ENCODE measurements at places on chromosomes 12 and 14. TPM values are rescaled to one million over a fixed set of nuclear protein-coding genes. Genes with fewer than 3 reads are reported as not detected.

Gene MMP17
- total RNA-seq: 2.3 TPM

Gene MAP1LC3B2
- total RNA-seq: not detected

DNA sequence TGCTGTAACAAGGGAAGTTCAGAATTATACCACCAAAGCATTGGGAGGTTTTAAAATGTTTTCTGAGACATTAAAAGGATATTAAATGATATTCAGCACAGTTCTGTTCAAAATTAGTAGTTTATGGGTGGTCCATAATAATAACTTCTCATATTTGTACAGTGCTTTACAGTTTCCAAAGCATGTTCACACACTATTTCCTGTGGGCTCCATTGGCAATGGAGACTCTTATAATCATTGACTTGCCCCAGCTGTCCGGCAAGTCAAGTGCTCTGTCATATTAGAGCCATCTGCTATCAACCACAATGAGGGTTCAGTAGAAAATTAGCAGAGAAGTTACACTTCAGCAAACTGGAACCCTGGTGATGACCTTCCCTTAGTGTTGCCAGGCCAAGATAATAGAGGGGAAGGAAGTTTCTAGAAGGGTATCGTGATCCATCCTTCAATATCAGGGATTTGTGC is 526.6 kb upstream of the CCDC196 start:
- no peak for DNase-seq

DNA sequence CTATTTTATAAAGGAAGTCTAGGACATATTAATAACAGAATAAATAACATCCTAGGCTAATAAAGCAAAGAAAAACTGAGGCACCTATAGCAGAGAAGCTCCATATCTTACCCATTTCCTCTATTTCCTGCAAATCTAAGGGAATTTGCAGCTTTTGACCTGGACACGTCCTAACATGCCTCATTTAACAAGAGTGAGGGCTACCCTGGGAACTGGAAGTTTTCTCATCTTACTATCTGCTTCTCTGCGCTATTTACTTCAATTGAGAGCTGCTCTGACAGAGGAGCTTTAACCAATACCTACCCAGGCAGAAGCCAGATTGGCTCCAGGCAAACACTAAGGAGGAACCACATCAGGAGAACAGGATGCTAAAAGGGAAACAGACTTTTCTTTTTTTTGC is 5.7 kb downstream of the YBX3 start:
- no peak for DNase-seq

Gene LTB4R
- 11.5 TPM for total RNA-seq

Gene SLC25A47
- not detected for total RNA-seq

Gene NDRG2
- 247 TPM for total RNA-seq

GRCh38 chr12:79482323-79482722 is 208.4 kb downstream of the PAWR start:
- no peak for DNase-seq

- no peak for DNase-seq
Measured at GRCh38 chr12:44654646-44655639, 221.2 kb downstream of the NELL2 start.

DNA sequence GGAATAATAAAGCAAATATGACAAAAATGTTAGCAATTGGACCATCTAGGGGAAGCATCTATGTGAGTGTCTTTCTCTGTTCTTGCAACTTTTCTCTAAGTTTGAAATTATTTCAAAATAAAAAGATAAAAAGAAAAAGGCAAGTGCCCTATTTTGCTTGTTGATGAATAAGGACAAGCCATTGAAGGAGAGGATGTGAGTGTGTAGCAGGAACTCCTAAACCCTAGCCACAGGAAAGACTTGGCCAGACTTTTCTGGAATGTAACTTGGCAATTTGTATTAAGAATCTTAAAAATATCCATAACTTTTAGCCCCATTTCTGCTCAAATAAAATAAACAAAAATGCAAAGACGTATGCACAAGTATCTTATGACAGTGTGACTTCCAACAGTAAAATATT is 279.4 kb downstream of the CACNA1C start:
- no peak for DNase-seq

Gene ARHGEF25
- 28.8 TPM for total RNA-seq

Gene C12orf60
- total RNA-seq: 1.6 TPM

DNA sequence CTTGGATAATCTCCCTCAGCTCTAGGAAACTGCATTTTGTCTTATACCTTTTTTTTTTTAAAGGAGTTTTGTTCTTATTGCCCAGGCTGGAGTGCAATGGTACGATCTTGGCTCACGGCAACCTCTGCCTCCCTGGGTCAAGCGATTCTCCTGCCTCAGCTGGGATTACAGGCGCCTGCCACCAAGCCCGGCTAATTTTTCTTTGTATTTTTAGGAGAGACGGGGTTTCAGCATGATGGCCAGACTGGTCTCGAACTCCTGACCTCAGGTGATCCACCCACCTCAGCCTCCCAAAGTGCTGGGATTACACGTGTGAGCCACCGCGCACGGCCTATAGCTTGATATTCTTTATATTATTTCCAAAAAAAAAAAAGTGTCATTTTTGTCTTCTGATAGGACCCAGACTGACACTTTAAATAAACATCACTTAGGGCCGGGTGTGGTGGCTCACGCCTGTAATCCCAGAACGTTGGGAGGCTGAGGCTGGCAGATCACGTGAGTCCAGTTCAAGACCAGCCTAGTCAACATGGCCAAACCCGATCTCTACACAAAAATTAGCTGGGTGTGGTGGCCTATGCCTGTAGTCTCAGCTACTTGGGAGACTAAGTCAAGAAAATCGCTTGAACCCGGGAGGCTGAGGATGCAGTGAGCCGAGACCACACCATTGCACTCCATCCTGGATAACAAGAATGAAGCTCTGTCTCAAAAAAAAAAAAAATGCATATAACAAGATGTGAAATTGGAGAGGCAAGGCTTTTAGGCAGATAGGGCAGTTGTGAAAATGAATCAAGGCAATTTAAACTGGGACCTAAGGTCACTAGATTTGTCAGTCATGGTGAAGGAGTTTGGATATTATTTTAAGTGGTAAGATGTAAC is 18.4 kb downstream of the SLC2A3 start:
- DNase-seq: no peak

Gene ATF7IP
- 70.0 TPM for total RNA-seq

DNA sequence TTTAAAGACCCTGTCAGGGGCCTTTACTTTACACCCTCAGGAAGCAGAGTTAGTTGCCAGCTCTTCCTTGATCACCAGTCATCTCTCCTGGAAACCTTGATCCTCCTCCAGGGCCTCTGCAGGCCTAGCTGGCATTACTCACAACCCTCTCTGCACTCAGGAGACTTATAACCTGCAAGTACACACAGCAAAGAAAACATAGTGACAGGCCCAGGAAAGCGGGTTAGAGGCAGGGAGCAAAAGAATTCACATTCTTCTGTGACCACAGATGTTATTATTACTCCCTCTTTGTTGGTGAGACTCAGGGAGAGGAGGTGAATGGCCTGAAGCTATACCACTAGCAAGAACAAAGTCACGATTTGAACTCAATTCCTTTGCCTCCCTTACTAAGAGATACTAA is 87.4 kb downstream of the OR11H12 start:
- DNase-seq: no peak

- DNase-seq: no peak
Measured at GRCh38 chr12:93804392-93805179, 127.4 kb downstream of the CRADD start.

Gene AMHR2
- 1.3 TPM for total RNA-seq

Gene SLC10A1
- not detected for total RNA-seq

DNA sequence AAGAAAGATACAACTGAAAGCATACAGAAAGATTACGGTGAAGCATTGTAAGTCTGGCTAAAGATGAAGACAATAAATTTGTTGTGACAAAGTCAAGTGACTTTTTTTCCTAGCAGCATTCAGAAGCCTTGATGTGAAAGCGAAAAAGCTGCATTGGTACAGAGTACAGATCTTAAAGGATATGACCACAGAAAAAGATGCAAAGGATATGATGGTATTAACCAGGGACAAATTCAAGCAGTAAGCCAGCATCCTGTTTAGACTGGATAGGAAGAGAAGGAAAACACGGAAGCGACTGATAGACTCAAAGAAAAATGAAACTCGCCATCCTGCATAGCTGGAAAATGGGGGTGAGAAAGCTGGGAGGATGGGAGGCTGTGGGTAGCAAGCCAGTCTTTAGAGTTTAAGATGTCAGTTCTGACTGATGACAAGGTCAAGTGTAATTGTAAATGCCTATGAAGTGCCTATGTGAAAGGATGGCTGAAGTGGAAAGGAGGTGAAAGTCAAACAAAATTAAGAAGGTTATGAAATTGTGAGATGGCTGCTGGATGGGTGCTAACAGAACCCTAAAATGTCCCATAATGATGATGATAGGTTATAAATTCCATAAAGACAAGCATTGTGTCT is 92.4 kb downstream of the PHLDA1 start:
- no peak for DNase-seq

Gene FITM1
- 0.96 TPM for total RNA-seq

- no peak for DNase-seq
Measured at GRCh38 chr14:75442166-75442565, 14.3 kb downstream of the JDP2 start.

DNA sequence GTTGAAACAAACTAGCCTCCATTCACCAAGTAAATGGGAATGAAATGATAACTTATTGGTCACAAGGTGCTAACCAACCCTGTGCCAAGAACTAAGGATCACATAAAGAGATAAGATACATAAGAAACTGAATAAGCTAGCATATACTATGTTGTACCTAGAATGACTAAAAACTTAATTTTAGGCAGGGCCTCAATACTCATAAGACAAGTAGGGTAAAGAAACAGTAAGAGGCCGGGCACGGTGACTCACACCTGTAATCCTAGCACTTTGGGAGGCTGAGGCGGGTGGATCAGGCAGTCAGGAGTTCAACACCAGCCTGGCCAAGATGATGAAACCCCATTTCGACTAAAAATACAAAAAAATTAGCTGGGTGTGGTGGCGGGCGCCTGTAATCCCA is 17.7 kb downstream of the GDF11 start:
- no peak for DNase-seq

DNA sequence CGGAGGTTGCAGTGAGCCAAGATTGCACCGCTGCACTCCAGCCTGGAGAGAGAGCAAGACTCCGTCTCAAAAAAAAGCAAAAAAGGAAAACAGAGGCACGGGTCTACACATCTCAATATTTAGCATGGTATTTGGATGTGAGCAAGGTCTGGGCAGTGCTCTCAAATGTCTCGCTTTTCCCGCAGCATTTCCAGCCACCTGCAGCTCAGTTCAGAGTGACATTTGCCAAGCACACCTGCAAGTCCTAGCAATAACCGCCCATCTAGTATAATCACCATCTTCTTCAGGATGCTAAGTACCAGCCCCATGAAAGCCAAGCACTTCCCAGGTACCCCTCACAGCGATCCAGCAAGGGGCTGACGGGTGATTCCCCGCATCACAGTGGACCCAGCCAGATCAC is 69.1 kb downstream of the FOXN3 start:
- DNase-seq: no peak

GRCh38 chr12:34292736-34293625 is 270.7 kb downstream of the ALG10 start:
- DNase-seq: no peak

Gene GDF3
- total RNA-seq: not detected

Gene PITPNM2
- 10.2 TPM for total RNA-seq

Gene DENND5B
- total RNA-seq: 15.9 TPM

Gene GALNT6
- total RNA-seq: 4.2 TPM

GRCh38 chr14:60506985-60507829 is 1.7 kb upstream of the SIX6 start:
- no peak for DNase-seq

DNA sequence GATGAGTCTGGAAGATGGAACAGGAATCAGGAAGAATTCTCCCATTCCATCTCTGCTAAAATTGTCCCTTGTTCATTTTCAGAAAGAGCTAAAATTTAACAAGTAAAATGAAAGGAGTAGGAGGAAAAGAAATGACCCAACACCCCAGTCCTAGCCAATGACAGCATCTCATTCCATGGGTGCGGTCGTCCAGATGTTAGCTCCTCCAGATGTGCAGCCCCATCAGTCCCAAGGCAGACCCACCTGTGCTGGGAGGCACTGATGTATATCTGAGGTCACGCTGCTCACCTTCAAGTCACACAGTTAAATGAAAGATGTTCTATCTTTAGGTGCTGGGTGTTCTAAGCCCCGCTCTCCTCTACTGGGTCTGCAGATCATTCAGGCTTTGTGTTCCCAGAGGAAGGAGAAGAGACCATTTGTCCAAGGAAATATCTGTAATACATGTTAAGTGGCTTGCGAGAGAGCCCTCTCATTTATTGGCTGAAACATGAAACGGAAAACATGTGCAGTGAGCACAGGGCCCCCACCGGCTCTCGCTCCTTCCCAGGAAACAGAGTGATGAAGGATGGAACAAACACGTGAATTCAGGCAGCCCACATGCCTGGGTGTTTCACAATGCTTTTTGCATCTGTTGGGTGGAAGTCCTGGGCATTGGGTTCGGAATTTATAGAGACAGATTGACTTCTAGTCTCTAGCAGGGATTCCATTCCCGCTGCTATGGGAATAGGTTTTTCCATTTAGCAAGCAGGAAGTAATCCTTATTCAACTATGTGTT is 294.6 kb downstream of the NUAK1 start:
- no peak for DNase-seq

- DNase-seq: no peak
Measured at GRCh38 chr14:72810201-72810600, 83.7 kb downstream of the DPF3 start.

Gene TUNAR
- total RNA-seq: not detected

Gene MLH3
- 20.4 TPM for total RNA-seq

DNA sequence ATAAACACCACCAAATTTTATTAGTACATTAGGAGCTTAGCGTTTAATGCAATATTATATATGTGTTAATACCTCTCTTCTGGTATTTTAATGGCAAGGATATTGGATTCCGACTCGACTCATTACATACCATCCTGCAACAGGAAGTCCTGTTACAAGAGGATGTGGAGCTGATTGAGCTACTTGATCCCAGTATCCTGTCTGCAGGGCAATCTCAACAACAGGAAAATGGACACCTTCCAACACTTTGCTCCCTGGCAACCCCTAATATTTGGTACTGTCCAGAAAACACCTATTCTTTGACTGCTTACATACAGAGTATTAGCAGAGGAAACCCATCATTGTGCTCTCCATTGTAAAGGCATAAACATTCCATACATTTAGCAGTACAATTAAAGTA is 45.2 kb downstream of the VEZT start:
- no peak for DNase-seq

Gene RFX4
- not detected for total RNA-seq

- DNase-seq: no peak
Measured at GRCh38 chr12:96850676-96851075, 56.4 kb upstream of the NEDD1 start.

DNA sequence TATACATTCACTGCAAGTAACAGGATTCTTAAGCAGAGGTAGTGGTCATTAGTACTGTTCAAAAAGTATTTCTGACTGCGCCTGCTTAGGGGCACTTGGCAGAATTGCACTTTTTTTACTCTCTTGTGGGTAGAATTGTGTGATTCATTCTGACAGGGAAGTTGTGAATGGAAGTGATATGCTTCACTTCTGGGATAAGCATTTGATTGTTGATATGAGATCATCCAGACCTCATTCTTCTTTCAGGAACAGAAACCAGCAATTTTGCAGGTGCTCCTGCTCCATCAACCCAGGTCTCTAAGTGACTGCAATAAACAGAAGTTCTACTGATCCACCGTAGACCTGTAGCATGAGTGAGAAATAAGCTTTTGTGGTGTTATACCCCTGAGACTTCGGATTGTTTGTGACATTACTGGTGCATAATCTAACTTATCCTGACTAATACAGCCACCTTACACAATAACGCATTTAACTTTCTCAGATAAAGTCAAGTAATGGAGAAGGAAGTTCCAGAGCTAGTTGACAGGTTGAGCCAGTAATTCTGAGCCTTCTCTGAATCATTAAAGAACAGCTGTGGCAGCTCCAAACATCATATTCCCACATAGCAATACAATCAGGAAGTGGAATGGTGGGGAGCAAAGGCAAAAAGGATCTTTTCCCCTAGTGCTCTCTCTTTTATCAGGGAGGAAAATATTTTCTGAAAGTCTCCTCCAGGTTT is 387.9 kb downstream of the SYT1 start:
- DNase-seq: no peak

Gene CLEC1B
- not detected for total RNA-seq
